ENCODE measurements at places on chromosomes 4 and X.

DNA sequence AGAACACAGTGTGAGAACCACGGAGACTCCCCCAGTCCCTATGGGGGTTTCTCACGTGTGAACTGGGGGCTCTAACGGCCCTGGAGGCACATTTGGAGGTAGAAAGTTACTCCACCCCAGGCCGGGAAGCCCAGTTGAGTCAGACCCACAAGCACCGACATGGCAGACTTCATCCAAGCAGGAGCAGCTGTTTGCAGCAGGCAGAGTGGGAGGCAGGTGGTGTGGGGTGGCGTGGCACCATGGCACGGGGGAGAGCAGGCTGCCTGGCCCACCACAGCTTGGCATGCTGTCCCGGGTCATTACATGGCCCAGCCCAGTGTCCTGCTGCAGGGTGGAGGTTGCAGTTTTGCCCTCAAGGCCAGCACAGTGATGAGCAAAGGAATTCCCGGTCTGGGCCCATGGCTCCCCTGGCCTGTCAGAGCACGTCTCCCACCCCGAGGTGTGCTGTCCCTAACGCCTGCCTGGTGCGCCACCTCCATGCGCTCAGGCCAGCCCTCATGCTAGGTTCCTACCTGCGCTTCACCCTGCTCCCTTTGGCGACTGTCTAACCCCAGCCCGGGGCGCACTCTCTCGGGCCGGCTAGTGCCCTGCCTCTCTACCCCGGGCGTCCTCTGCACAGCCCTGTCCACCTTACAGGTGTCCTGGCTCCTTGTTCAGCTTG lies 90.6 kb upstream of the AFAP1 start:
- DNase-seq: no peak

DNA sequence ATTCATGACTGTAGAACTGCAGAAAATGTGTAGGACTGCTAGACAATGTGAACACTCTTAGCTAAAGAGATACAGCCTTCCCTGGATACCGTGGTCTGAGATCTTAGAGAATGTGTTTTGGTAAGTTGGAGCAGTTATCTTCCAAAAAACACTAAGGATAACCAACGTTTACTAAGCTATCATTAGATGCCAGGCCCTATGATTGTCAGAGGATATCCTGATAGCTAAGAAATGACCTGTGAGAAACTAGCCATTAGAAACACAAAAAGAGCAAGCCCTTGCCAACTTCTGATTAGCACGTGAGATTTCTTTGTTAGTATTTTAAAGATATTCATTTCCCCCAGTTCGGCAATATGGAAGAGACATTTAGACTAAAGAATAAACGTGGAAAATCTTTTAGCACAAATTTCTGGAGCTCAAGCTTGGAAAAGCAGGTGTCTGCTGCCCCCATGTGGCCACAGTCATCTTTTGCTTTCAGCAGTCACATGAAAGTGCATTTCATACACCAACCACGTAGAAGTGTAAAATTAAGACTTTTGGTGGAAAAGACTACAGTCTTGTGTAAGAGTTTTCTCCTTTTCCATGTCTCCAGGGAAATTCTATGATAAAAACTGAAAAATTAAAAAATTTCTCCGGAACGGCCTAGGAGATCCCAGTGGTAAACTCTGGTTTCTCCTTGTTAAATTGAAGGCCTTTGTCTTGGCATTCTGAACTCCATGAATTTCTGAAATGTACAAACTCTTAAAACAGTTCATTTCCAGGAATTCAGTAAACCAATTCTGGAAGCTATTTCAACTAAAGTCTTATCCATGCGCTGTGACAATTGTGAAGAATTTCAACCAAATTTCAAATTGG lies 136.4 kb downstream of the ZNF674 start:
- DNase-seq: peak; percentile 44

- no peak for DNase-seq
Observed at GRCh38 chr4:76757418-76757939, 140.5 kb downstream of the SOWAHB start.

DNA sequence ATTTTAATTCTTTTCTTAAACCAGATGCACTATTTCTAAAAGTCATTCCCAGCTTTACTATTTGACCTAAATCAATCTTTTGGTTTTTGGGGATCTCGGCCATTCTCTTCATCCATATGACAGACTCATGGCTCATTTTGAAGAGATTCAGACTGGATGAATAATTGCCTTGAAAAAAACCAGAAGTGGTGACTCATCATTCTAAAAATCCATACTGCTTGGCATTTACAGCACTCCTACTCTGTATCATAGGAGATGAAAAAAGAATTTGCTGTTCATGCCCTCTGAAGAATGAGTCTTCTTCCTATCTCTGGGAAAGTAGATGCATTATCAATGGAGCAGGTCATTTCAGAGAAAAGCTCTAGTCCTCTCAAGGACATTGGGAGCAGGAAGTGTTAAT lies 220.5 kb upstream of the RPS6KA3 start:
- DNase-seq: peak; percentile 3

DNA sequence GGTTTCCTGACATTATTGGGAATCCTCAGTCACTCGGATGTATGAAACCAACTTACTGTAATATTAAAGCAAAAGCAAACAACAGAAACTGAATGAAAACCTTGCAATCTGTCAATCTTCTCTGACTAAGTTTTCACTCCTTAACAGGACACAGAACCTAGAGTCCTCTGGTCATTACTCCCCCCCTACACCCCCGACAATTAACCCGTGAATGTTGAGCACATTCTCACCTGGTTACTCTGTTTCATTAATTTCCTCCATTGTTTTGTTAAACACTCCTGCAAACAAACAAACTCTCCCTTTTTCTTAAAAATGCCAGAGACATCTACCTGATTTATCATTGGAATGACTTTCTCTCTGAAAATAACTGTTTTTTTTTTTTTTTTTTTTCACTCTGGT lies 469.0 kb upstream of the PRKX start:
- DNase-seq: no peak

- DNase-seq: no peak
Observed at GRCh38 chr4:184950117-184950830, 68.0 kb upstream of the HELT start.

DNA sequence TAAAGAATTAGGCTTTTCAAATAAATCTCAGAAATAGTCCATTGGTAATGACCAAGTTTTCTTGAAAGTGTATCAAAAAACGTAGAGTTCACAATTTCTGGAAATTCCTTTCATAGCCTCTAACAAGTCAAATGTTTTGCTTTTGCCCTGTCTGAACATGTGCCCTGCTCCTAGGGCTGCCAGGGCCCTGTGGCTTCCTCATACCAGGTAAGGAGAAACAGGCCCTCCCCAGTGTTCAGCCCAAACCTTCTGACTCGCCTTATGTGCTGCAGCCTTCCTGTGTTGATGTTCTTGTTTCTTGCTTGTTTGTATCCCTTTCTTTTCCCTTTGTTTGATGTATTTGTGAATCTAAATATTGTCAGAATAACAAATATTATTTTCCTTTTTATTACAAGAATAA lies 146.1 kb upstream of the PACRGL start:
- no peak for DNase-seq

DNA sequence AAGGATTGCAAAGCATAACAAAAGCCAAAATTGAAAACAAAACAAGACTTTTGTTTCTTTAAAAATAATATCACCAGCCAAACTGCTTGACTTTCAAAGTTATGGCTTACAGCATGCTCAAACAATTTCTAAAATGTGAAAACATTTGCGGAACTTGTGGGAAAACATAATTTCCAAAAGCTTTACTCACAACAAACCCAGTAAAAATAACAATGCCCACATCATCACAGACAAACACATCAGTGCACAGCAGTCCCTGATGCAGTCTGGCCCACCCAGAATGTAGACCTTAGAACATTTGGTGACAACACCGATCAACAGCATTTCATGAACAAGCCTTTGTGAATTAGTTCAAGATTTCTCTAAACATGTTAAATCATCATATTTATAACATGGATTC lies 98.9 kb downstream of the ARHGAP6 start:
- no peak for DNase-seq

DNA sequence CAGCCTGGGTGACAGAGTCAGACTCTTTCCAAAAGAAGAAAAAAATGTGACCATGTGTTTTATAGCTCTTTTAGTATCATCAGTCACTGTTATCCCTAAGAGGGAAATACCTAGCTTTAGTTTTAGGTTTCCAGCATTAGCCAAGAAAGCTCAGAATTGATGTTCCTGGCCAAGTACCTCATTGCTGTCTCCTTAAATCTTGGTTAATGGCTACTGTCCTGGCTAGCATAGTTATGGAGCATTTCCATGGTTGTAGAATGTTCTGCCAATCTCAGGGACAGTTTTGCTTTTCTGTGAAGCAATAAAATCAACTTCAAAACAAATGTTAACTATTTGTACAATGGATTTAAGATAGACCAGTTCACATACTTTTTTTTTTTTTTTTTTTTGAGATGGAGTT lies 74.4 kb downstream of the HTT start:
- no peak for DNase-seq

GRCh38 chr4:155889031-155889793 lies 14.3 kb upstream of the TDO2 start:
- DNase-seq: peak; percentile 74

DNA sequence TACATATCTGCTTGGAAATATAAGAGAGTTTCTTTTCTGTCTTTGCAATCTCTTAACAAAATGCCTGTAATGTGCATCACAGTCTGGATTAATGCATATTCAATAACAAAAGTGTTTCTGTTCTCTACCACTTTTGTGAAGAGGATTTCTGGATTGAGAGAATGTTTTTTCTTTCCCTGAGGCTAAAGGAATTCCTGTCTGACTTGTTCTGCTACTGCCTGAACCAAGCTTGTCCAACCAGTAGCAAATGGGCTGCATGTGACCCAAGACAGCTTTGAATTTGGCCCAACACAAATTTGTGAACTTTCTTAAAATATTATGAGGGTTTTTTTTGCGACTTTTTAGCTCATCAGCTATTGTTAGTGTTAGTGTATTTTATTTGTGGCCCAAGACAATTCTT lies 1133.9 kb downstream of the SH3BGRL start:
- no peak for DNase-seq

- no peak for DNase-seq
Observed at GRCh38 chr4:38466401-38466800, 197.6 kb upstream of the KLF3 start.

GRCh38 chr4:179804440-179804839 lies 2362.2 kb upstream of the AGA start:
- no peak for DNase-seq

GRCh38 chr4:39134683-39135306 lies 47.5 kb upstream of the WDR19 start:
- no peak for DNase-seq

DNA sequence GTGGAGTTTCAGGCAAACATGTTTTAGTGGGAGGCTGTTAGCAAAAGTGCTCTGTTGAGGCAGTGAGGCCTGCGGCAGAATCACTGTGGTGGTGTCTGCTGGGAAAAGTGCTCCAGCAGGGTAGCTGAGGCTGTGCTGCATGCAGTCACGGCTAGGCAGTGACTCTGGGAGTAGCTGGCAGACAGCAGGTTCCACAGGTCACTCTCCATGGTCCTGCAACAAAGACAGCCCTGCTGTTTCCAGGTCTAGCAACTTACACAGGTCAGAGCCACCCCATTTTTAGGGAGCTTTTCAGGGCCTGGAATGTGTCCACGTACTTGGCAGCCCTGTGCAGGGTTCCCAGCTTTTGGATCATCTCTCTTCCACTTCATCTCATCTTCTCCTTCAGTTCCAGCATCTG lies 184.3 kb downstream of the NAA11 start:
- peak; percentile 8 for DNase-seq

- no peak for DNase-seq
Observed at GRCh38 chr4:8287343-8288280, 18.1 kb downstream of the HTRA3 start.

DNA sequence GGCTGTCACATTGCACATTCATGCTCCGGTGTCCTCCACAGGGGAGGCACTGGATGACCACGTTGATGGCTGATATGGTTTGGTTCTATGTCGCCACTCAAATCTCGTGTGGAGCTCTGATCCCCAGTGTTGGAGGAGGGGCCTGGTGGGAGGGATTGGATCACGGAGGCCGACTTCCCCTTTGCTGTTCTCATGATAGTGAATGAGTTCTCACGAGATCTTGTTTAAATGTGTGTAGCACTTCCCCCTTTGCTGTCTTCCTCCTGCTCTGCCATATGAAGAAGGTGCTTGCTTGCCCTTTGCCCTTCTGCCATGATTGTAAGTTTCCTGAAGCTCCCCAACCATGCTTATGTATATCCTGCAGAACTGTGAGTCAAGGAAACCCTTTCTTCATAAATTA lies 22.3 kb upstream of the NAT8L start:
- no peak for DNase-seq

- peak; percentile 30 for DNase-seq
Observed at GRCh38 chr4:159229164-159229563, 126.3 kb downstream of the RAPGEF2 start.

DNA sequence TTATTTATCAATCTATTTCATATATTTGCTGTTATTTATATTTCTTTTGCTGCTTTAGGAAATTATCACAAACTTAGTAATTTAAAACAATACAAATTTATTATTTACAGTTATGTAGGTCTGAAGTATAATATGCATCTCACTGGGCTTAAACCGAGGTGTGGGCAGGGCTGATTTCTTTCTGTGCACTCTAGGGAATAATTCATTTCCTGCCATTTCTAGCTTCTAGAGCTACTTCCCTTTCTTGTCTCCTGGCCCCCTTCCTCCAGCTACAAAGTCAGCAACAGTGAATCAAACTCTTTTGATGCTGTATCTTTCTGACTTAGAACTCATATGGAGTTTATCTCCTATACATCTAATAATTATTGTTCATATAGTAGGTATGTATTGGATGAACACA lies 303.5 kb upstream of the ARSJ start:
- DNase-seq: no peak
